HT1080 (cell line): ENCODE measurements at places on chromosomes 6 and 20.

DNA sequence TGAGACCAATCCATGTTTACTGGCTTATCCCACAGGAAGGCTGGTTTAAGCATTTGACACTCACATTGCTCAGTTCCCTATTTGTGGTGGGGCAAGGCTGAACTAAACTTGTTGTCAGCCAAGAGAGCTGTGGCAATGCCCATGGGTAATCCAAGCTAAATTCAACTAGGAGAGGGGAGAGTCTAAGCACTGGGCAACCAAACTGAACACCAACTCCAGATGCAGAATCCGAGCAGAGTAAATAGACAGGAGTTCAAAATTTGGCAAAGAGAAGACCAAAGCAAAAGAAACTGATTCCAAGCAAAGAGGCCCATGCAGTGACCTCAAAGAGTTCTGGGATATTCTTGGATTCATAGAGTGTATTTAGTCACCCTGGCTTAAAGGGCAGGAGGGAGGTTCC, 106.5 kb upstream of the NT5E start:
- no peak for DNase-seq

DNA sequence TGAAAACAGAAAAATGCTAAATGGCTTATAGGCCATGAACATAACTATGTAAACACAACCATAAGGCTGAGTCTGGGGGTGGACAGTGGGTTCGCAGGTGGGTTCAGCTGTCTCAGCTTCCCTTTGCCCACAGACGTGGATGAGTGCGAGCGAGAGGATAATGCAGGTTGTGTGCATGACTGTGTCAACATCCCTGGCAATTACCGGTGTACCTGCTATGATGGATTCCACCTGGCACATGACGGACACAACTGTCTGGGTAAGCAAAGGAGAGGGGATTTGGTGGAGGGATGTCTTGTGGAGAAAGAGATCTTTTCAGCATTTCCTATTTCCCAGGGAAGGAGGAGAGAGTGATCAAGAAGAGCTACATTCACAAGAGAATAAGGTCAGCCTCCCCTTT, 14.7 kb downstream of the SCUBE3 start:
- DNase-seq = no peak

GRCh38 chr20:31642837-31643236, 5.1 kb downstream of the COX4I2 start:
- no peak for DNase-seq

GRCh38 chr20:55782912-55783253, 222.4 kb downstream of the CBLN4 start:
- DNase-seq = no peak

- DNase-seq = no peak
Measured at GRCh38 chr20:21435576-21435975, 38.2 kb upstream of the NKX2-4 start.

- no peak for DNase-seq
Measured at GRCh38 chr6:100309174-100309573, 155.5 kb downstream of the SIM1 start.
